ENCODE measurements at places on chromosomes 4 and X.

DNA sequence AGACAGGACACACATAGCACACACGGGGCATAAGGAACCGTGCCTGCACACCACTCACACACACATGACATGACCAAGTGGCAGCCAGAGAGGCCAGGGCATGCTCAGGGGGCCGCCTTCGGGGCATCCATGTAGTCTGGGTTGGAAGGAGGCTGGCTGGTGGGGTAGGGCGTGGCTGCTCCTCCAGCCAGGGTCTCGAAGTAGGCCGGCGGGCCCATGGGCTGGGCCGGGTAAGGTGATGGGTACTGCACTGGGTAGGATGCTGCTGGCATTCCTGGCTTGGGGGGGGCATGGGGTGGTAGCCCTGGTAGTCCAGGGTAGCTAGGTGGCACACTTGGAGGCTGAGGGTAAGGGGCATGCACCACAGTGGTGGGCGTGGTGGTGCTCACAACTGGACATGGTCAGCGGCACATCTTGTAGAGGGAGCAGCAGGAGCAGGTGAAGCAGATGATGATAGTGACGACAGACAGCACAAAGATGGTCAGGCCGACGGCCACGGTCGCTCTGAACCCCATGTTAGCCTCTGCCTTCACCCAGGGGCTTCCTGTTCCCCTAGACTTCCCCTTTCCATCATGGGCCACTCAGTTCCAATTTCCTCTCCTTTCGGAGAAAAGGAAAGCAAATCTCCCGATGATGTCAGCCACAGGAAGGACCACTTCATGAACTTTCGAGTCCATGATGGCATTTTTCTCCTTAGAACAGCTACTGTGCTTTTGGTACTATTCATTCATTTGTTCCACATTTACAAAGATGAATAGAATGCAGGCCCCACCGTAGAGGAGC is 10.9 kb upstream of the DDX3X start:
- DNase-seq, result no peak

DNA sequence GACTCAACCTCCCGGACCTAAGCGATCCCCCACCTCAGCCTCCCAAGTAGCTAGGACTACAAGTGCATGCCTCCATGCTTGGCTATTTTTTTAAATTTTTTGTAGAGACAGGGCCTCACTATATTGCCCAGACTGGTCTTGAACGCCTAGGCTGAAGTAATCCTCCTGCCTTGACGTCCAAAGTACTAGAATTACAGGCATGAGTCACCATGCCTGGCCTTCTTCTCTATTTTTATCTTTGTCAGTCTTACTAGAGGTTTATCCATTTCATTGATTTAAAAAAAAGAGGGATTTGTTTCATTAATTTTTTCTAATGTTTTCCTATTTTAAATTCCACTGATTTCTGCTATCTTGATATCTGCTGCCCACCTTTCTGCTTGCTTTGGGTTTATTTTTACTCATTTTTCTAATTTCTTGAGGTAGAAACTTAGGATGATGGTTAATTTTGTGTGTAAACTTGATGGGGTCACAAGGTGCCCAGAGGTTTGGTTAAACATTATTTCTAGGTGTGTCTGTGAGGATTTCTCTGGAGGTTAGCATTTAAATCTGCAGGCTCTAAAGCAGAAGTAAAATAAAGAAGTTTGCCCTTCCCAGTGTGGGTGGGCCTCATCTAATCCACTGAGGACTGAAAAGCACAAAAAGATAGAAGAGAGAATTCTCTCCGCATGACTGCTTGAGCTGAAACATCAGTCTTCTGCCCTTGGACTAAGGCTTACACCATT is 116.2 kb upstream of the DCLK2 start:
- DNase-seq, result no peak

- DNase-seq, result no peak
These were observed 216.4 kb downstream of the CHIC2 start for GRCh38 chr4:53847965-53848364.

GRCh38 chrX:125791787-125792186 is 374.3 kb downstream of the DCAF12L2 start:
- no peak for DNase-seq
